ENCODE measurements at places on chromosomes 7 and 10. TPM values are rescaled to one million over a fixed set of nuclear protein-coding genes. Genes with fewer than 3 reads are reported as not detected.

DNA sequence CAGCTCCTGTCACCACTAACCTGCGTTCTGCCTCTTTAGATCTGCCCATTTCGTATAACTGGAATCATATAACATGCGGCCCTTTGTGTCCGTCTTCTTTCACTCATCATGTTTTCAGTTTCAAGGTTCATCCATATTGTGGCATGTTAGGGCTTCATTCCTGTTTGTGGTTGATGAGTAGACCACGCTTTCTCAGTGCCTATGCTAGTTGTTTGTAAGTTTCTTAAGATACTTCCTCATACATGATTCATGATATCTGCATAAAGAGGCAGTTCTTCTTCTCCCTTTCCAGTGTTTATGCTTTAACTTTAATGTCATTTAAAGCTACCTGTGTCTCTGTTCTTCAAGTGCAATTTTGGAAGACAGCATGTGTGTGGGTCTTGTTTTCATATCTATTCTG, 79.5 kb upstream of the FAM20C start:
- no peak for DNase-seq

DNA sequence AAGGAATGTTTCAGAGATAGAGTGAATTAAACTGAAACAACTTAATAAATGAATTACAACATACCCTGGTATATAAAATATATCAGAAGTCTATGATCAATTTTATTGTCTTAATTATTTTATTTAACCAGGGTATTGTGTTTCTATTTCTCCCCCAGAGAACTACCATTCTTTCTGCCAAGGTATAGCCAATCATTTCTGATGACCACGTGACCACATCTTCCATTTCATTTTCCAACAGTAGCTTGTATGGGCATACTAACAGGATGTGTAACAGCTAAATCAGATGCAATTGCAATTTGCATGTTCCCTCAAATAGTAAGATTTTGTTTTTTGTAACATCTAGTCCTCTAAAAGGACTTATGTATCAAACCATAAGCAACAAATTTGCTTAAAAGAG, 123.9 kb upstream of the COL1A2 start:
- DNase-seq: no peak

DNA sequence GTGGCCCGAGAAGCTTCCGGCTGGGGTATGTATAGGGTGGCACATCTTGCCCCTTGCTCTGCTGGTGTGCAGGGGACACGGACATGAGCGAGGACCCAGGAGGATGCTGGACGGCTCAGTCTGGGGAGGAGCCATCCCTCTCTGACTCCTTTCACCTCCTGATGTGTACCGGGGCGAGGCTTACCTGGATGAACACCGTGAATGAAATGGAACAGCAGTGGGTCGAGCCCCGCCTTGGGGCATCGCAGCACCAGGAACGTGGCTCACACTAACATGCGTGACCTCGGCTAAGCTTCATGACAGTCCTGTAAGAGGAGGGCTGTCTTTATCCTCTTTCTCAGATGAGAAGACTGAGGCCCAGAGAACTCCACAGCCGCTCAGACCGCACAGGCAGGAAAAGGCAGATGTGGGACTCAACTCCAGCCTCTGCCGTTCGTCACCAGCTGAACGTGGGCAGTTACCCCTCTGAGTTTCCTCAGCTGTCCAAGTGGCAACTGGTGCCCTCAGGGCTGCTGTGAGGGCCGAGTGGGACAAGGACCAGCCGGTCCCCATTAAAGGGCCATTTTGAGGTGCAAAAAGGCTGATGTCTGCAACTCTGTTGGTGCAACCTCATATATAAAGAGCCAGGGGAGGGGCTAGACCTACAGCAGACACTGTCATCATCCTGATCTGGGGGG, 54.5 kb downstream of the INSIG1 start:
- DNase-seq: no peak

DNA sequence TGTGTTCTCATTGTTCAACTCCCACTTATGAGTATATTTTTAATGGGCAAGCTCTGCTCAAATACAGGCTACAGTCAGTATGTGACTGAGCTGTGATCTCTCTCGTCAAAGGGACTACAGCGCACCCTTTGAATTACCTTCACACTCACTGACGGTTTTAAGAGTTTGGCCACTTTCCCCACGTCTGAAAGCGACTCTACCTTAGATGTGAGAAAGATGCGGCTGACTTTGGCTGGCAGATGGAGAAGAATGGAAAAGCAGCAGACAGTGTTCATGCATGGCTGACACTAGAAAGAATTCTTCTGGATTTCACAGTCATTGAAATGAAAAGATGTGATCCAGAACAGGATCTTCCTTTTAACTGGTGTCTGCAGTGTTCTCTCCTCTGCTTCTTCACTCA, 2.0 kb upstream of the ATRNL1 start:
- DNase-seq: no peak

The PLEKHS1 gene
- not detected for total RNA-seq

The FEZF1 gene
- total RNA-seq: not detected

The SLC29A3 gene
- 7.2 TPM for total RNA-seq
